Myocyte (in vitro differentiated cells): ENCODE measurements at places on chromosomes 1 and 21.

- no peak for DNase-seq
Measured at GRCh38 chr1:185786524-185786923, 52.3 kb downstream of the HMCN1 start.

GRCh38 chr1:109239409-109240068, 9.8 kb upstream of the CELSR2 start:
- DNase-seq = peak; percentile 40

- no peak for DNase-seq
Measured at GRCh38 chr1:24107462-24108138, 4.3 kb downstream of the MYOM3 start.

DNA sequence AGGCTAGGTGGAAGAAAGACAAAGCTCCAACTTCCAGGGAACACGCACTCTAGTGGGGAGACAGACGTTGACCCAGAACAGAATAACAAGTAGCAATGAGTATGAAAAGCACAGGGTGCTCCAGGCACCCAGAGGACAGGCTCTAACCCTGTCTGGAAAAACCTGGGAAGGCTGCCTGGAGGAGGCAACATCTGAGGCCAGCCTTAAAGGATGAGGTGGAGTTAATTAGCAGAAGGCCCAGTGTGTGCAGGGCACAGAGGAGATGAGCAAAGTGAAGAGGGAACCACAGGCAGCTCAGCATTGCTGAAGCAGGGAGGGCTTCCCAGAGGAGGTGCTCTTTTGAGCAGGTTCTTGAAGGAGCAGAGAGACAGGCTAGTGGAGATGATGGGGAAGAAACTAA, 126.7 kb upstream of the KLHDC7A start:
- no peak for DNase-seq

- no peak for DNase-seq
Measured at GRCh38 chr1:53654216-53655210, 84.5 kb downstream of the GLIS1 start.

GRCh38 chr21:18041012-18041411, 203.6 kb upstream of the CHODL start:
- DNase-seq = peak; percentile 12

DNA sequence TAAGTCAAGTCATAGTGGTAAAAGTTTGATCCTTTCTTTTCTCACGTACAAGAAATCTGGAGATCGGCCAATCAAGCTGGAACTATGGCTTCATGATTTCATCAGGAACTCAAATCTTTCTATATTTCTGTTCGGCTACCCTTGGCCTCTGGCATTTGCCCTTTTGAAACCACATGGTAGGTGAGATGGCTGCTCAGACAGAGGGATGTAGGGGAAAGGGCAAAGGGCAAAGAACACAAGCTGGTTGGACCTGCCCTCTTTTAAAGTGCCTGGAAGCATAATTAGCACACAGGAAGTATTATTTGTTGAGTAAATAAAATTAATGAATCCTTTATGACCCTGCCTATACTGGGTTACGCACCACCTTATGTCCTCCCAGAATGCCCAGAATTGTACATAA, 11.5 kb upstream of the RGS1 start:
- DNase-seq = no peak

DNA sequence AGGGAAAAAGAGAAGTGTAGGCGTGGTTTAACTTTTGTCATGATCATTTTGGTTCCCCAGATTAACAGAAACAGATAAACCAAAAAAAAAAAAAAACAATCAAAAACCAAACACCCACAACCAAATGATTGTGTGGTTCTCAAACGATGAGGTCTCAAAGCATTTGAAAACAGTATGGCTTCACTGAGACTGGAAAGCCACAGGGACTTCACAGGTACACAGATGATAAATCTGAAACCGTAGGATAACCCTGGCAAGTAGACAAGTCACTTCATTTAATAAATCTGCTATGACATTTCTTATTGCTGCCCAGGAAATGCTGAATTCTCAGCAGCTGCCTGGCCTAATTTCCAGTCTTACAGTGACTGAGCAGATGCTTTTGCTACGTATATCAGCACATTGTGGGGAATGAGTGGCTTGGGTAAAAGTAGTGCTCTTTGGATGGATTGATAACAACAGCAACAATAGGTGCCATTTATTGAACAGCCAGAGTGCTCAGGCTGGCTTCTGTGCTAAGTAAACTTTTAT, 6.1 kb downstream of the ST6GALNAC3 start:
- DNase-seq = no peak

DNA sequence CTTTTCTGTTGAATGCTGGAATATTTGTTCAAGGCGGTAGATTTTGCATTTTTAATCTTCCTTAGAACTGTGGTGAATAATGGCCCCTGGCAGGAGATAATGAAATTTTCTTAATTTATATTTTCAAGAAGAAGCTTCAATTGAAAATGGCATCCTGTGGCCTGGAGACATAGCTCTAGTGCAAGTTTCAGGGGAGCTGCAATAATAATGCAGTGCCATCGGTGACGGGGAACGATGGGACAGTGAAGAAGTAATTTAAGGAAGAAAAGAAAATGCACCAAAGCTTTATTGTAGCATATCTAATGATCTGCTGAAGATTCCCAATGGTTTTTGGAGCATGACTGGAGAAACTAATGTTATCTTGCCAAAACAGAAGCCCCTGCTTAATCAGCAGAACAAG, 128.4 kb downstream of the ADGRL2 start:
- DNase-seq = no peak

DNA sequence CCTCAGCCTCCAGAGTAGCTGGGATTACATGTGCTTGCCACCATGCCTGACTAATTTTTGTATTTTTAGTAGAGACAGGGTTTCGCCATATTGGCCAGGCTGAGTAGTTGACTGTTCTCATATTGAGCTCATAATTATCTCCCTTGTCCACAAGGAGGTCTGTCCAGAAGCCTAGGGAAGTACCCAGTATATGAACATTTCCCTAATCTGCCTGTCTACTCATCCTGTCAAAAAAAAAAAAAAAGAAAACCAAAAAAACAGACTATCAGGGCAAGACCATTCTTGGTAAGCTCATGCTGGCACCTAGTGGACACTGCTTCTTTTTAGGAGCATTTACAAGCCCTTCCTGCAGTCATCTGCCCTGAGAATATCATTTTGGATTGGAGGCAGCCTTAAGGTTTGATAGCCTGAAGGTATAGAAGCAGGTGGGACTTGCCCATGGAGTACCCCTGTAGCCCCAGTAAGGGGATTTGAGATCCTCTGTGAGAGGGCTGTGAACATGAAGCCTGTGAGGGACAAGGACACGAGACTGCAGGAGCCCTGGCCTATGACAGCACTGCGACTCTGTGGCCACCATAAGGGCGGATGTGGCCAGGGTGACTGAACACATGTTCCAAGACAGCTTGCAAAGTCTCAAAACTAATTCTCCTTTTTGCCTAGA, 10.8 kb upstream of the DUSP12 start:
- peak; percentile 68 for DNase-seq

DNA sequence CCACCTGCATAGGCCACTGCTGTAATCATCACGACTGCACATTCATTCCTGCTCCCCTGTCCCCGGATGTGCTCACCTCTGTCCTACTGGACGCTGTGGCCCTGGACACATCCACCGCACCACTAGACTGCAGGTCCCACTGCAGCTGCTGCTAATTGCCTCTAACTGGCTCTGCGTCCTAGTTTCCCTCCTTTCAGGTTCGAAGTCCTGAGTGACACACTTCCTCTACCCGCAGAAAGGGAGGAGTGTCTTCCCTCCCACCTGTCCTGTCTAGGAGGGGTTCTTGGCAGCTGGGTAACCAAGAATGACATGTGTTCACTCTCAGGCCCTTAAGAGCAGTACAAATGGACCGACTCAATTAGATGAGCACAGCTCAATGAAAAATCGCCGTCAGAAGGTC, 40.5 kb upstream of the ITPKB start:
- peak; percentile 87 for DNase-seq

DNA sequence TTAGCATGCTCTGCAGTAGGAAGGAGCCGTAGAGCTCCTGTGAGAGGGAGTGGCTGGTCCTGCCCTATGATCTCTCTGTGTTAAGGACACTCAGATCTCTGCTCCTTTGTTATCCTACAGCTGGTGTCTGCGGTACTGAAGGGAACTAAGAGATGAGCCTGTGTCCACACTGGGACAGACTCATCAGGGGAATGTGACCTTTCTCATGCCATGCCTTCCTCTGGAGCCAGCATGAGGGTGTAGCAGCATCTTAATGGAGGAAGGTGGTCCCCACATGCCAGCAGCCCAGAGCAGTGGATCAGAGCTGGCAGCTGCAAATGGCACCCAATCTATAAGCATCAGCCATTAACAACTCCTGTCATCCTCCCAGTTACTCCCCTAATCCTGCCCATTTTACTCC, 24.7 kb upstream of the GUCA2B start:
- no peak for DNase-seq

DNA sequence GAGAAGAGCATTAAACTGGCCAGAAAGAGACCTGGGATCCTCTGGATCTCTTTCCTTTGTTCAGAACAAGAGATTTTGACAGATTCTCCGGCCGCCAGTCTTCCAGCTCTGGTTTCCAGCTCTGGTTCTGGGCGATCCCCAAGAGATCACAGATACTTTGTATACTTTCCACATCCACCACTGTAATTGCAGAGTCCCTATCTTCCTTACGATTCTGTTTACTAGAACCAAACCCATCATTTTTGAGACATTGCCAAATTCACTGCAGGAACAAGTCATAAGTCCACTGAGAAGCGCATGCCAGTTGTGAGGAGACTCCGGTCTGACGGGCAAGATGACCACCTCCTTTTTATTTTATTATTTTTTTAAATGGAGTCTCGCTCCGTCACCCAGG, 505.2 kb downstream of the SMYD3 start:
- no peak for DNase-seq

- no peak for DNase-seq
Measured at GRCh38 chr1:2880812-2881295, 79.4 kb upstream of the TTC34 start.

DNA sequence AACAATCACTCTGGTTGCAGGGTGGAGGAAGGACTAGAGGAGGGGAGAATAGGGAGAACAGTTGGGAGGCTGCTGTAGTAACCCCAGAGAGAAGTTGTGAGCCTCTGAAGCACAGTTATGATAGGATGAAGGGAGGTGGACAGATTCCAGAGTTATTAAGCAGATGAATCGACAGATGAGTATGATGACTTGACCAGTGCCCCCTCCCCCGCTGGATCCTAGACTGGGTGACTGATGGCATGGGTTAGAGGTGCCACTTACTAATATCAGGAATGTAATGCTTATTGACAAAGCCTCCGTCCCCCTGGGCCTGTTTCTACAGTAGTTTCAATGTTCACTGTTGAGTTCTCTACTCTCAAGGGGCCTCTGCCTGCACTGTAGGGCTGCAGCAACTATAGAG, 14.0 kb upstream of the TIPRL start:
- DNase-seq = peak; percentile 10

DNA sequence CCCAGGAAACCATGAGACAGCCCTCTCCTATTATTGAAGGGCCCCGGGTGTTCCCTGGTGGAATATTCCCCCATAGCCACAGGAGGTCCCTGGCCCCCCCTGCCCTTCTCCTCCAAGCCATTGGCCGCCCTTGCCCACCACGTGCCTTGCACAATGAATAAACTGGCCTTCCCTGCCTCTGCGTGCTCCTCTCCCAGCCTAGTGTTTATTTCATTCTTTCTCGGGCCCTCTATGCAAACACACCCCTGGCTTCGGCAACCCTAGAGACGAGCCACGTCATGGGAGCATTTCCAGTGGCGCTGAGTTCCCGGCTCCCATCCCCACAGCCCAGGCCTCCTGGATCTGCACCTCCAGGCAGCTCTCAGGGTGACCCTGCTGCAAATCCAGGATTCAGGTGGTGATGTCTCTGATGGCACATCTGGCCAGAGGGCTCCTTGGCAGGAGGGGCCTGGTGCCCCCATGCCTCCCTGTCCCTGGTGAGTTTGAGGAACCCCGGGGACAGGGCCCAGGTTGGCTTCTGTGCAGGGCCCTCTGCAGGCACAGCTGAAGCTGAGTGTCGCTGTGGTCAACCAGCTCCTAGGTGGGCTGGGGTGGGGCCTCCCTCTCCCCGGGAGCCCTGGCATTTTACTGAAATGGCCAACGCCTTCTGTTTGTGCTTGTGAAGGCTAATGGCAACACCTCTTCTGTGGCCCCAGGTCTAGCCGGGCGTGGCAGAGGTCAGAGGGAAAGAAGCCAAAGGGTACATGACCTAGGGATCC, 6.2 kb downstream of the KRTAP10-12 start:
- DNase-seq = no peak

- DNase-seq = no peak
Measured at GRCh38 chr1:42348498-42348897, 13.5 kb upstream of the FOXJ3 start.

DNA sequence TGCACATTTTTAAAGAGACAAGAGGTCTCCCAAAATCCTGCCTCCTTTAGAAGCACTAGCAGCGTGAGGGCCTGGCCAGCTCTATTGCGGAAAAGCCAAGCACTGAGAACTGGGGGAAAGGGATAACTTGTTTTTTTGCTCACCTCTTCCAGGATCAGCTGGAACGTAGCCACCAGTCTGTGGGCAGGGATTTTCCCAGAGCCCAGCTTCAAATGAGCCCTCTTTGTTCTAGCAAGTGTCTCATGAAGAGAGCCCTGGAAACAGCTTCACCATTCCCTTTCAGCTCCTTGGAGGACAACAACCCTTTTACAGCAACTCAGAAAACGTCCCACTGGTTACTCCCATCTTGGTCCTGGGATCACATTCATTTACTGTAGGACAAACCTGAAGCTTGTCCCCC, 195.4 kb downstream of the LMX1A start:
- DNase-seq = no peak

- no peak for DNase-seq
Measured at GRCh38 chr1:47578721-47579419, 141.0 kb downstream of the FOXD2 start.

DNA sequence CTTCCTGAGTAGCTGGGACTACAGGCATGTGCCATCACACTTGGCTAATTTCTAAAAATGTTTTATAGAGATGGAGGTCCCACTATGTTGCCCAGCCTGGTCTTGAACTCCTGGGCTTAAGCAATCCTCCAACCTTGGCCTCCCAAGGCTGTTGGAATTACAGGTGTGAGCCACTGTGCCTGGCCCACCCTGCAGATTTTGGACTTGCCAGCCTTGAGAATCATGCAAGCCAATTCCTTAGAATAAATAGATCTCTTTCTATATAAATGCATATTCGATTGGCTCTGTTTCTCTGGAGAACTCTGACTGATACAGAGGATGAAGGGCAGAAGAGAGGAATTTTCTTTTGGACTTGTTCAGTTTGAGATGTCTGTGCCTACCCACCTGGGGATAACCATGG, 6.7 kb downstream of the CLDN14 start:
- no peak for DNase-seq

GRCh38 chr1:57137980-57138379, 172.2 kb upstream of the C8B start:
- DNase-seq = no peak

- DNase-seq = no peak
Measured at GRCh38 chr1:10639775-10640578, 156.5 kb downstream of the CASZ1 start.

GRCh38 chr1:156662005-156662799, 15.0 kb downstream of the NES start:
- peak; percentile 75 for DNase-seq

GRCh38 chr1:19682901-19683300, 18.2 kb downstream of the HTR6 start:
- no peak for DNase-seq

DNA sequence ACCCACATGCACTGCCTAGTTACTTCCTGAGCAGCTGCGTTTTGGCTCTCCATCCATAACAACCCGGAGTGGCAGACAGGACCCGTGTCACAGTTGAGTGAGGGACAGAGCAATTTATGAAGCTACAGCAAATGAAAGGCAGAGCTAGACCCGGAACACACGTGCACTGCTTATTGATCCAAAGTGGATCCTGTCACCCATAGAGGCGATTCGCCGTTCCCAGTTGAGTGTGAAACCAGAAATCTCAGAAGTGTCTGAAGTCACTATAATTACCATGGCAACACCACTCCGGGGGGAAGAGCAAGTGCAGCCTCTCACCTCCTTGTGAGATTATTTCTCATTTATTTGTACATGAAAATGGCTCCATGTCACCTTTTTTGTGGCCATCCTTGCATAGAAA, 365.2 kb downstream of the DSCAM start:
- no peak for DNase-seq
